ENCODE measurements at places on chromosomes 5 and 9.

- DNase-seq = no peak
These were observed 1.3 kb downstream of the FGF10 start for GRCh38 chr5:44387921-44388320.

- DNase-seq = no peak
These were observed 10.6 kb upstream of the NNT start for GRCh38 chr5:43592363-43592762.

GRCh38 chr5:173554989-173555705 lies 61.3 kb downstream of the BOD1 start:
- DNase-seq = no peak

DNA sequence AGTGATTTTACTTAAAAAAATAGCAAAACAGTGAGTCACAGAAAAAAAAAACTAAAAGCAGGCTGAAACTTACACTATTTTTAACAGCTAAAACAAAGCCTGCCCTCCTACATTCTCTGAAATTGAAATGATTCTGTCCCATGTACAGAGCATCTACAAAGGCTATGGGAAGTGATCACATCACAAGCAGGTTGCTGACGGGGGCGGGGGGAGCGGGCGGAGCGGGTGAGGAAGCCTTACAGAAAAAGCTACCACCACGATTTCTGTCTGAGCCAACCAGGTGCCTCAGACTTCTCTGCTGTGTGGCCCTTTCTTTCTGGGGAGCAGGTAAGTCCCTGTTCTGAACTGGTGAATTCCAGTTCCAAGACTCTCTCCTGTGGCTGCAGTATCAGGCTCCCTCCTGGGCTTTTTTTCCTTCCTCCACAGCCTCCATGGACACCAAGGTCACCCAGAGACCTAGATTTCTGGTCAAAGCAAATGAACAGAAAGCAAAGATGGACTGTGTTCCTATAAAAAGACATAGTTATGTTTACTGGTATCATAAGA lies 104.9 kb downstream of the ANKRD18B start:
- no peak for DNase-seq

- no peak for DNase-seq
These were observed 12.1 kb downstream of the FTMT start for GRCh38 chr5:121863753-121864285.

GRCh38 chr5:43362725-43363435 lies 49.3 kb downstream of the CCL28 start:
- DNase-seq = no peak
